Stimulated activated CD8-positive, alpha-beta memory T cell treated with anti-CD3 and anti-CD28 coated beads, Interleukin-15, amount 100 ng/mL, for 24 hours (primary cell): ENCODE measurements at places on chromosomes 4 and X.

DNA sequence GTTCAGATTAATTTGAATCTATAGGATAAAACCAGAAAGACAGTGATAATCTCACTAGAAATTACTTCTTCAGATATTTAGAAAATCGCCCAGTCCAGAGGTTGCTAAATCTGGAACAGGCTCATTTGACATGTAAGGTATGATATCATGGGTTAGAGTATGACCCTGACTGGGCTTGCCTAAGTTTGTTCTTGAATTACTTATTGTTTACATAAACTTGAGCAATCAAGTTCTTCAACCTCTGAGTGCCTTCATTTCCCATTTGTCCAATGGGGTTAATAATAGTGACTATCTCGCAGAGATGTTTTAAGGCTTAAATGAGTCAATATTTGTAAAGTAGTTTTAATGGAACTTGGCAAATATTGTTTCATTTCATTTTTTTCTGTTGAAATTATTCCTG lies 1947.6 kb upstream of the IGFBP7 start:
- DNase-seq, result no peak

- DNase-seq, result no peak
Observed at GRCh38 chr4:167428156-167428555, 193.9 kb upstream of the SPOCK3 start.

DNA sequence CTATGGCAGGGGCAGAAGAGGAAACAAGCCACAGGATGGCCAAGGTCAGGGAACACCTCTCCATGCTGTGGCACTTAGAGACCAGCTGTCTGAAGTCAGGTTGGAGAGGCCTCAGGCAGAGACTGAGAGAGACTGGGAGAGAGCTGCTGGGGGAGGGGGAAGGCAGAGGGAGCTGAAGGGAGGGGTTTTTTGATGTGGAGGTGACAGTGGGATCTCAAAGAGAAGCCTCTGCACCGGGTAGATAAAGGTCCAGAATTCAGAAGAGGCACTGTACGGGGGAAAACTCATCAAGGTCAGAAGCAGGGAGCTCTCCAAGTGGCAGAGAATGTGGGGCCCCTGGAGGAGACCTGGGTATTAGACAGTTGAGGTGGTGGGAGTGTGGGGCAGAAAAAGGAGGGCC lies 41.6 kb upstream of the HMGB3 start:
- no peak for DNase-seq

DNA sequence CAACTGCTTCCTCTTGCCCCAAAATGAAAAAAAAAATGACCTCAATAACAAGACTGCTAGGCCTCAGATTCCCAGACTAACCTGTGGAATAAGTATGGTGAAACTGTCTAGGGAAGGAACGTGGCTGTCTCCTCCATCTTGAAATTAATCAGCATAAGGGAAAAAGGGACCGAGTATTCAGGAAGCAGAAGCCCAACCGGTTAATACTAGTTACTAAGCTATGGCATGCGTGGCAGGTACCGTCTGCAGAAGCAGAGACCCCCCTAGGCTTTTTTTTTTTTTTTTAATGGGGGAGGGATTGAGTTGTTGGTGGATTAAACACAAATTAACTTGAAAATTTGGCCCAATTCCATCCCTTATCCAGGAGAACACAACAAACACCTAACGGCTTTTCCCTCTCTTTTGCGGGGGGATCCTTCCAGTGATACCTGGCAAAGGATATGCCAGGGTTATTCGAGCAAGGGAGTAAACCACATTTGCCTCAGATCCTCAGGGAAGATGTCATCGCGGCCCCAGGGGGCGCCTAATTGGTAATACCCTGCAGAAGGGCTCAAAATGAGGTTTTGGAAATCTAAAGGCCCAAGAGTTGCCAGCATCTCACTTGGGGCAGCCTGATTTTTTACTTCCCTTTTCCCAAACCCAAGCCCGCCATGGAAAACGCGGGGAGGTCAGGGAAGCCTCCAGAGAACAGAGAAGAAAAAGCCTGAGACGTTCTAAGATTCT lies 893 bp downstream of the RLIM start:
- DNase-seq, result no peak

- DNase-seq, result no peak
Observed at GRCh38 chr4:101807351-101807750, 16.8 kb downstream of the BANK1 start.

DNA sequence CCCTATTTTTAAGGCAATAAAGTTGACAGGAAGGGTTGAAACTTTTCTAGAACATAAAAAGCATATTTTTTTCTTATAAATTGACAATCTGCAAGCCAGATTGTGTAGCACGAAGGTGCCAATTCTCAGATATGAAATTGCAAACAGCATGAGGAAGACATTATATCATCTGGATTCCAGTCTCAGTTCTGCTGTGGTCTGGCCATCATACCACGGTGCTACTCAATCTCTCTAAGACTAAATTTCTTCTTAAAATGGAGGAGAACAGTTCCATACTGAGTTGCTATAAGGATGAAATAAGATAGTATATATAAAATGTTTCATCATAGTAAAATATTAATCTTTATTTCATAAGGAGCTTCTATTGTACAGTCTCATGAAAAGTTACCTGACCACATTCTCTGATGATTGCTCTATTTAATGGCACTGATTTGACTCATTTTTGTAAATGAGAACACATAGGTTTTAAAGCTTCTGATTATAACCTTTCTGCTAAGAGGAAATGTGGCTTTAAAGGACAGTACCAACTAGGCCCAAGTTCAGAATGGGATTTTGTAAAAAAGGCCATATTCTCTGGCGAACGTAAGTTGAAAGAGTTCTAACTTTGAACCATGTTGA lies 127.9 kb downstream of the SHROOM3 start:
- no peak for DNase-seq

DNA sequence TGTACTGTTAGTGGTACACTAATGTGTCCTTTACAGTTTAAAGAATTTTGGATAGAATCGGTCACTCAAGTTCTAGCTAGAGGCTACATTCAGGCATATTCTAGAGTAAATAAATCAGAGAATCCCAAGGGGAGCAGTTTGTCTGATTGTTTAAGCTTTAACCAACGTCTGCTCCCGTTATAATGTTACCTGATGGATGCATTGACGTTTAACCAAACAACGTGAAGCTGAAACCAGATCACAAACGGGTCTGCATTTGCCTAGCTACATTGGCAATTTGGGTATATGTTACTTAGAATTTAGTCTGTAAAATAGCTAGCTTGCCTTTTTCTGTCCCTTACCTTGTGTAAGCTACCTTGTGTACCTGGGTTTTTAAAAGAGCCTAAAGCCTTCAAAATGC lies 1.6 kb downstream of the PI4K2B start:
- DNase-seq, result no peak

GRCh38 chr4:97013711-97014110 lies 1129.6 kb downstream of the STPG2 start:
- DNase-seq, result no peak

- no peak for DNase-seq
Observed at GRCh38 chrX:150475461-150475860, 93.0 kb upstream of the MTM1 start.
